ENCODE measurements at places on chromosomes 5 and 9.

- DNase-seq: no peak
Measured at GRCh38 chr5:171323806-171324632, 15.0 kb downstream of the TLX3 start.

DNA sequence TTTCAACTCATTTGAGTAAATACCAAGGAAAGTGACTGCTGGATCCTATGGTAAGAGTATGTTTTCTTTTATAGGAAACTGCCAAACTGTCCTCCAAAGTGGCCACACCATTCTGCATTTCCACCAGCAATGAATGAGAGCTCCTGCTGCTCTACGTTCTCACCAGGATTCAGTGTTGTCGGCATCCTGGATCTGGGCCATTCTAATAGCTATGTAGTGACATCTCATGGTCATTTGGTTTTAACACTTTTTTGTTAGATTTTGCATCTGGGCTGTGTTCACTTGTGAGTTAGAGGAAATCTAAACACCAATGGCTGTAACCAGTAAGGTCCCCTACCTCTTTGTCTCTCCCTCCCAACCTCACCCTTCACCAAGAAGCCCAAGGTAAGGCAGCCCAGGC is 115.9 kb downstream of the ATPSCKMT start:
- peak; percentile 16 for DNase-seq

- no peak for DNase-seq
Measured at GRCh38 chr5:135192351-135192750, 158.3 kb upstream of the PITX1 start.

DNA sequence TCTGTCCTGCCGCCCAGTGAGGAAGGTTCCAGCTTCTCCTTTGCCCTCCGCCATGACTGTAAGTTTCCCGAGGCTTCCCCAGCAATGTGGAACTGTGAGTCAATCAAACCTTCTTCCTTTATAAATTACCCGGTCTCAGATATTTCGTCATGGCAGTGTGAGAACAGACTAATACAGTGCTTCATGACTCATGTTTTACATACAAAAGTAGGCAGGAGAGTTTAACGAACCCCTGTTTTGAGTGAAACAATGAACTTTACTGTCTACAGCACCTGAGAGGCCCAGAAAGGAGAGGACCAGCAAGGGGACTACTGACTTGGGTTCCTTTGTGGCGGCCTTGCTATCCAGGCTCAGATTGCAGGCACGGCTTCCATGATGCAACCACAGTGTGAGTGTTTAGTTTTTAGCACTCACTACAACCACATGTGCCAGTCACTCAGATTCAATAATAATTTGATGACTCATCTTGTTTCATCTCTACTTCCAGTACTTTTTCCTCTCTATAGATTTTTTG is 139.1 kb upstream of the CLINT1 start:
- peak; percentile 26 for DNase-seq

GRCh38 chr5:125262782-125263181 is 516.3 kb upstream of the ZNF608 start:
- peak; percentile 47 for DNase-seq

DNA sequence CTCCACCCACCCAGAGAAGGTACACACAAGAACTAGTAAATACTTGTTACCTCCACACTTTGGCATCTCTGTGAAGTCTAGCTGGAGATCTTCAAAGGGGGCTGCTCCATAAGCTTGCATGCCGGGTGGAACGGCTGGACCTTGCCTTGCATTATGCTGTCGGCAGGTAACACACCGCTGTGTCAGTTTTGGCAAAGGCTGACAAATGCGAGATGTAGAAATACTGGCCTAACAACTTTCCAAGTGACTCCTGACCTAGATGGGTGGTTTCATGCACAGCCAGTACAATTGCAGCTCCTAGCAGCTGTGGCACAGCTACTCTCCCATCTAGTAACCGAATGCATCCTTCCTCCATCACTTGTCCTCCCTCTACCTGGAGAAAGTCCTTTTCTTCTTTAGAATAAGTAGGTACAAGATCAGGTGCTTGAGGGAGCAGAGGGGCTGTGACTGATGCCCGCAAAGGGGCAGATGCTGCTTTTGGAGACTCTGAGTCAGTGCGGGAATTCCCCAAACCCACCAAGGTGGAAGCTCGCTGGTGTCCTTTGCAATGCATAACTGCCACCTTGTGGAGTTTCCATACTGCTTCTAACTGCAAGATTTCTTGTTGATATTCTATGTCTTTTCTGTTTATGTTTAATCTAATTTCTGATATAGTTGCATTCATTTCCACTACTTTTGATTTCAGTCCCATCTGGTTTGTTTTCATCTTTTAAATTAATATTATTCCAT is 78.4 kb downstream of the TMEM161B start:
- DNase-seq: no peak

DNA sequence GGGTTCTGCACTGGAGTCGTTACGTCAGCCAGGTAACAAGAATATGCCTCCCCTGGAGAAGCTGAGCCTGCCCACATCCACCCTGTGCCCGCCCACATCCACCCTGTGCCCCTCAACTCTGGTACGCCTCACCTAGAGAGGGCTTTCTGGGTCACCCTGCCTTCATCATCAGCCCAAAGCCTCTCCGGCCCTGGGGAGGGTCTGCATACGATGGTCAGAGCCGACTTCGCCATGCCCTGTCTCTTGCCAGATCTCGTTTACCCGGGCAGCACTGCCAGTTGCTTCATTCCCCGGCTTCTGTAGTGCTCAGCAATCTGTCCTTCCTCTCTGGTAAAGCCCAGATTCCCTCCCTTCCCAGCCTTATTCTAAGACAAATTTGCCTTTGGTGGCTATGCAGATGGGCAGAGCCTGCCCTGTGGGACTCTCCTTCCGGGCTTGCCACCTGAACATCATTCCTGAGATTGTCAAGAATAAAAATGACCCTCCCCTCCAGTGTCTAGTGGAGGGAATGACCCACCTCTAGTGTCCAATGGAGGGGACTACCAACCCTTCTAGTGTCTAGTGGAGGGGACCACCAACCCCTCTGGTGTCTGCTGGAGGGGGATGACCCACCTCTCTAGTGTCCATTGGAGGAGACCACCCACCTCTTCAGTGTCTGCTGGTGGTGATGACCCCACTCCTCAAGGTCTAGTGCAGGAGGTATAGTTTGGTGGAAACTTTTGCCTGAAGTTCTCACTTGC is 3.4 kb downstream of the PLEKHG4B start:
- DNase-seq: no peak

- no peak for DNase-seq
Measured at GRCh38 chr5:154516475-154516874, 38.4 kb upstream of the HAND1 start.

DNA sequence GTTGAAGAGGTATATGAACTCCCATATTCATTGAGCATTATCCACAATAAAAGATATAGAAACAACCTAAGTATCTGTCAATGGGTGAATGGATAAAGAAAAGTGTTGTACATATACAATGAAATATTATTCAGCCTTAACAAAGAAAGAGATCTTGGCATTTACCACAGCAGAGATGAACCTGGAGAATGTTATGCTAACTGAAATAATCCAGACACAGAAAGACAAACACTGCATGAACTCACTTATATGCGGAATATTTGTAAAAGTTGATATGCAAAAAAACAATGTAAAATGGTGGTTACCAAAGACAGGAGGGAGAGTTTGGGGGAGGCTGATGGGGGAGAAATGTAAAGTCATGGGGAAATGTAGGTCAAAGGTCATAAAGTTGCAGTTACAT is 278.7 kb downstream of the ZNF608 start:
- DNase-seq: no peak

GRCh38 chr9:126902210-126902609 is 12.4 kb upstream of the RALGPS1 start:
- DNase-seq: no peak

GRCh38 chr9:120481248-120481647 is 98.7 kb downstream of the CDK5RAP2 start:
- no peak for DNase-seq

GRCh38 chr9:22447618-22448305 is 1.1 kb downstream of the DMRTA1 start:
- no peak for DNase-seq

DNA sequence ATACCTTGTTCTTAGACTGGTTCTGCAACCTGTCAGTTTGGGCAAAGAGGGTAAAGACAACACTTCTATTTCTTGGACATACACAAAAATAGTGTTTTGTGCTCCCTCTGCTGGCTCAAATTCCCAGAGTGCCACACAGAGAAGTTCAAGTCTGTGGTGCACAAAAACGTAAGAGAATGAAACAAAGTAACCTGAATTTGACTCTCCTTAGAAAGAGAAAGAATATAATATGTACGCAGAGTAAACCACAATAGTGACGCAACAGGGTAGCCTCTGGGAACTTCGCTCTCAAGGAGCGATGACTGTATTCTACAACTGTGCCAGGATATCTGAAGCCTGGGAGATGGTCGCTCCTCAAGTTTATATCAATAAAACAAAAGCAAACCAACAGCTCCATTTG is 18.5 kb downstream of the DDX31 start:
- peak; percentile 98 for DNase-seq

DNA sequence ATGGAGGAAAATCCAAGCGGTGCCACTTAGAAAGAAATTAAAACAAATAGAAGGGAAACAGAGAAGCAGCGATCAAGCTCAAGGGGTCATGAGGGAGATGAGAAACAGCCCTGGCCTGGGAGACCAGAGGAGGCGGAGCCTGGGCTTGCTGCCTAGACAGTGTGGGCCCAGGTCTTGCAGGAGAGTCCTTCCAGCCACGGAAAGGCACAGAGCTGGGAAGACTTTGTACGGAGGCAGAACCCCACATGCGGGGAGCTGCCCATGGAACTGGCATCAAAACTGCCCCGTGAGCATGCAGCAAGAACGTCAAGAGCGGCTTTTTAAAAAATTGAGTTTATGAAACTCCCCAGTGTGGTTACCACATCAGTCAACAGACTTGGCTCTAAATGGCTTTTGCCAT is 119.4 kb downstream of the IRX1 start:
- no peak for DNase-seq

GRCh38 chr9:16207161-16207560 is 654.3 kb downstream of the CCDC171 start:
- peak; percentile 74 for DNase-seq

DNA sequence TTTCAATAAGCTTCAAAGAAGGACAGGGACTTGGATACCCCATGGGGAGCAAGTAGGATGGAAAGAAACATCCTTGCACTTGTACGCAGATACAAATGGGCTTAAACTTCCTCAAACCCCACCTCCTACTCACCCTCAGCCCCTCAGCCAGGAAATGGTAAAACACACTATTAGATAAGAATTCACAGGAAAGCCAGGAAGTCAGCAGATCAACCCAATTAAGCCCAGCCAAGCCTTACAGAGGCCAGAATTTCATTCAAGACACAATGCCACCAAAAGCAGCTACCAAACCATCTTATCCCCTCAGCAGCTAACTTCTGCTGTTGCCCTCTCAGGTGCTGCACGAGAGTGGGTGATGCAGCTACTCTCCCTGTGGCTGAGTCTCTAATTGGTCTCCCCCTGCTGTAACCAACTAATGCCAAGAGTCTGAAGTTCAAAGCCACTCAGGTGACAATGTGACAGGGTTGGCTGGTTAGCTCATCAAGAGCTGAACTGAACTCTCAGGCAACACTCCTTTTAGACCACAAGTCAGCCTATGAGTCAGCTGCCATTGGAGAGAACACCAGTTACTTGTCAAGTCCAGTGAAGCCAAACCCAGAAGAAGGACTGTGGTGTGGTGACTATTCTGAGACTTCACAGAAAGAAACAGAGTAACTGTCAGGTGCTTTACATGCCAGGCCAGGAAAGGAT is 201.9 kb downstream of the ZNF608 start:
- peak; percentile 43 for DNase-seq

GRCh38 chr9:71519098-71519696 is 249.1 kb downstream of the CEMIP2 start:
- no peak for DNase-seq

DNA sequence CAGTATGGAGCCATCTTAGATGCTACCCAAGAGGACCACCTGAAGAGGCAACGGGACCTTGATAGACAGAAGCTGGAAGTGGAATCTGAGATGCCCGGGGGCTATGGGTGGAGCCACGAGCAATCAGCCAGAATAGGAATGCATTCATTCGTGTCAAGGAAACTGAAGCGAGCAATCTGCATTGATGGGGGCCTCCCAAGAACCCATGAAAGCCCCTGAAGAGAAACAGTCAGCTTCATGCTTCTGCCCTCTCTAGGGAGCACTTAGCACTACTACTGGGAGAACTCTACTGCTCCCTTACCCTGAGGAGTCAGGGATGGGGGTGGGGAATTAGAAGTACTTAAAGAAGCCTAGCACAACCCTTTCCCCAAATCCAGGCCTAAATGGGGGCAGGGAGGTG is 51.9 kb upstream of the TCERG1 start:
- DNase-seq: no peak

GRCh38 chr9:27489087-27489876 is 34.8 kb upstream of the IFNK start:
- DNase-seq: no peak

- no peak for DNase-seq
Measured at GRCh38 chr5:1911773-1912235, 29.1 kb upstream of the IRX4 start.

DNA sequence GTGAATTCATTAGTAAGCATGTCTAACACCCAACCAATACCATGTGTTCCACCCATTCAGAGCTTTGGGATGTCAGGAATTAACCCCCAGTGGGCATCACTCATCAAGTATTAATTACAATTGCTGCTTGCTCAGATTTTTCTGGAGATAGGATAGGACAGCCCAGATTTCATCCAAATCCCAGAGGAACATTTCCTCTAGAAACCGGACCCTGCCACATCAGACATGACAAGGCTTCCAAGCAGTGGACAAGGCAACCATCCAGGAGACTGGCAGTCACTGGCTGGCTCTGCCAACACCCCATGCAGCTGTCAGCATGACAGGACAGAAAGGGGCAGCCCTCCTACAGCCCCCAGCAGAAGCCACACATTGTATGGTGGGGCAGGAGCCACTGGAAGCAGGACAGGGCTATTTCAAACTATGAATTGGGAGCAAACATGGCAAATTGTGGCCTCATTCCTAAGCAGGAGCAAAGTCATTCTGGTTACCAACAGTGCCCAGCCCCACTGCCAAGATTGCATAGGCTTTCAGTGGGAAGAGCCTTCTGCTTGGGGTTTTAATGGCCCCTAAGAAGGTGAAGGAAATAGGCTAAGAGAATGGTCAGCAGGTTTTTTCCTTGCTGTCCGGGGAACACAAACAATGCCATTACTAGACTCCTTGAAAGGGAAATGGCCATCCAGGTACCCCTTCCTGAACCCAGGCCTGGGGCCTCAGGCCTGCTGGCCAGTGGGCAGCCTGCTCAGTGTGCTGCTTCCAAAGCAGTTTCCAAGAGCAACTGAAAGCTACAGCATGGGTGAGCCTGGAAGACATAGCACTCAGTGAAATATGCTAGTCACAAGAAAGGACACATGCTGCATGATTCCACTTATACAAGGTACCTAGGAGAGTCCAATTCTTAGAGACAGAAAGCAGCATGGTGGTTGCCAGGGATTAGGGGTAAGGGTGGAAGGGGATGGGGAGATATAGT is 294.7 kb upstream of the SLC30A5 start:
- DNase-seq: no peak

- no peak for DNase-seq
Measured at GRCh38 chr9:68861436-68861835, 152.5 kb downstream of the PRKACG start.

DNA sequence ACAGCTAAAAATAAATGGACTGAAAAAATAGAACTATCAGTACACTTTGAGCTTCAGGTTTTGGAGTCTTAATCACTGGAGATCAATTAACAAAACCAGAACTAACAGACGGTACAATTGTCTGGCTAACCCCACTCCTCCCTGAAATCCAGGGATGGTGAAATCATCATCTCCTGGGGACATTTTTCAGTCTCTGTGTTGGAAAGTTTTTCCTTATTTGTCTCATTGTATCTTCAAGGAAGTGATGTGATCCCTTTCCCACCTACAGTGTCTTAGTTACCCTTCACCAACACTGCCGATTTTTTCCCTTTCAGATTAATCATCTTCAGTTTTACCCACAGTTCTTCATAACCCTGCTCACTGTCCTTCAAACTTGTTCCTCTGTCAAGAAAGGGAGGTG is 81.9 kb downstream of the MAP1B start:
- DNase-seq: no peak

Data from IMR-90 (cell line).